Trophoblast cell (in vitro differentiated cells and primary cell): ENCODE measurements at places on chromosomes 6 and 20.

GRCh38 chr6:118812970-118813369 is 81.0 kb upstream of the ASF1A start:
- DNase-seq: no peak

DNA sequence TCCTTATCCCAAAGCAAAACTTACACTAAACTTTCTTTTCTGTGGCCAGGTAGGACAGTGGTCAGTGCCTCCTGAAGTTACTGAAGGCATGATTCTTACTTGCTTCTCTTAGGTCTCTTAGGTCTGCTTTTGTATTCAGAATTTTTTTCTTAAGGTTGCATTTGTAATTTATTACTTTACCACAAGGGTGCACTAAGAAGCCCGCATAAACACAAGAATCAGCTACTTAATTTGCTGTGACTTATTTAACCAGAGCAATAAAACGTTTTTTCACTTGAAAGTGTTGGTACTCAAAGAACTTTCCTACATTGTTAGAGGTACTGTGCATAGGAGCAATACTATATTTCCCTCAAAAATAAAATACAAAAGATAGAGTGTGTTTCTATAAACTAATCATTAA is 75.4 kb upstream of the LAMA2 start:
- no peak for DNase-seq

DNA sequence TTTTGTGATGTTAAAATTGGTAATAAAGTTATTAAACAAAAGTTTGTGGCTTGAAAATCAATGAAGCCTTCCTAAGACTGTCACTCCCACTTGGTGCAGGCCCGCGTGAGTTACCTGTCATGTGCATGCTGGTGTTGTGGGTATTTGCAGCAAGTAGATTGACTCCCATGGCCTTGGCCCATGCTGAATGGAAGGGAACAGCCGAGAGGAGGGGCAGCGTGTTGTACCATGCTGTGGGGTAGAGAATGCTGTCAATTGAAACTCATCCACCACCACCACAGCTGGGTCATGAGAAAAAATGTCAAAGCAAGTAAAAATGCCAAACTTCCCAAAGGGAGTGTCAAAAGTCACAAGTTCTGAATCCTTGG is 12.7 kb upstream of the VNN1 start:
- DNase-seq: no peak

- peak; percentile 40 for DNase-seq
Observed at GRCh38 chr6:142902636-142903053, 42.3 kb downstream of the HIVEP2 start.
